ENCODE measurements at places on chromosomes 5 and 9. TPM values are rescaled to one million over a fixed set of nuclear protein-coding genes. Genes with fewer than 3 reads are reported as not detected.

FRMD3 gene
- 0.51 TPM for total RNA-seq

RALGPS1 gene
- 8.4 TPM for total RNA-seq

HINT1 gene
- 344 TPM for total RNA-seq

NTMT1 gene
- 32.6 TPM for total RNA-seq

GHR gene
- 2.4 TPM for total RNA-seq

ETF1 gene
- total RNA-seq = 173 TPM

Data from bronchial epithelial cell (primary cell).